Thoracic aorta endothelial cell (primary cell): ENCODE measurements at places on chromosomes 3 and 15. TPM values are rescaled to one million over a fixed set of nuclear protein-coding genes. Genes with fewer than 3 reads are reported as not detected.

Gene CORO2B
- total RNA-seq: 3.7 and 8.0 TPM in 2 replicates

Gene SLC35G2
- 21.9 and 27.5 TPM in 2 replicates for total RNA-seq

Gene CYP1A2
- not detected in 2 replicates for total RNA-seq

Gene MYL3
- not detected in 2 replicates for total RNA-seq

Gene DPPA2
- total RNA-seq: not detected in 2 replicates

Gene TMEM212
- not detected in 2 replicates for total RNA-seq

Gene SLC12A1
- not detected in 2 replicates for total RNA-seq

Gene GOLGA8K
- 0.66 and 1.5 TPM in 2 replicates for total RNA-seq

Gene NME9
- not detected in 2 replicates for total RNA-seq

Gene RARB
- total RNA-seq: 17.6 and 25.6 TPM in 2 replicates

Gene TUBGCP5
- 29.3 and 33.2 TPM in 2 replicates for total RNA-seq

Gene MB21D2
- 8.9 and 9.6 TPM in 2 replicates for total RNA-seq

Gene FSTL1
- total RNA-seq: 505 and 672 TPM in 2 replicates

Gene PARP15
- total RNA-seq: 0.53 and 0.57 TPM in 2 replicates

Gene SPTBN5
- total RNA-seq: 8.5 TPM in 2 replicates

Gene GABRR3
- total RNA-seq: not detected in 2 replicates

Gene SCN11A
- total RNA-seq: 0.14 and 0.27 TPM in 2 replicates

Gene USP50
- 0.14 and 0.40 TPM in 2 replicates for total RNA-seq

Gene CDHR4
- not detected in 2 replicates for total RNA-seq

Gene IMPG2
- 0.50 and 0.53 TPM in 2 replicates for total RNA-seq

Gene BTBD1
- total RNA-seq: 141 and 147 TPM in 2 replicates

Gene GPR160
- 3.0 and 5.3 TPM in 2 replicates for total RNA-seq
